MG63 (cell line): ENCODE measurements at places on chromosomes 12 and 14.

DNA sequence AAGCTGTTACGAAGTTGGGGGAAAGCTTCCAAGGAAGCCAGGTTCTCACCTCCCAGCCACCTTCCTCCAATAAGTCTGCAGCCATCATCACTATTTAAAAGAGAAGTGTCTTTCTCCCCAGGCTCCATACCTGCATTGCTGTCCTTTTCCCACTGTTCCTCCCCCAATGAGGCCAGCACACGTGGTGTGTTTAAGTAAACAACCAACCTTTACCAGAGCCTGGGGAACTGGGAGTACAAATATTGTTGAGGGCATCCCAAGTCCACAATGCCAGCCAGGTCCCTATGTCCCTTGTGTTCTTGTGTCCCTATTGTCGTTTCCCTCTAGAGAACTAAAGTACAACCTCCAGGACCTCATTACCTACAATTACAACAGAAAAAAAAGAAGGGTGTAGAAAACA, 49.2 kb upstream of the PNMA1 start:
- no peak for DNase-seq

- DNase-seq: no peak
These were observed 109.8 kb upstream of the FOXG1 start for GRCh38 chr14:28656704-28657255.

DNA sequence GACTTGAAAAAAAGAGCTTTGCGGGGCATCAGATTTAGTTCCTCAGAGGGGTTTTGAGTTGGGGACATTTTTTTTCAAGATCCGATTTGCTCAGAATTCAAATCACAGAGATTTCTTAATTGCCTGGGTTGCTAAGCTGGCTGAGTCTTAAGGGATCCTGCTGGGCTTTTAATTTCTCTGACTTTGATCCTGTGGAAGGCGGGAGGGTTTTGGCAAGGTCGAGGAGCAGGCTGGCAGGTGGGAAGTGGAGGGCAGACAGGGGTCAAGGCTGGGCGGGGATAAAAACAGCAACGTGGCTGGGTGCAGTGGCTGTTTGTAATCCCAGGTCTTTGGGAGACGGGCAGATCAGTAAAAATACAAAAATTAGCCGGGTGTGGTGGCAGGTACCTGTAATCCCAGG, 33.5 kb upstream of the CCDC63 start:
- DNase-seq: no peak

DNA sequence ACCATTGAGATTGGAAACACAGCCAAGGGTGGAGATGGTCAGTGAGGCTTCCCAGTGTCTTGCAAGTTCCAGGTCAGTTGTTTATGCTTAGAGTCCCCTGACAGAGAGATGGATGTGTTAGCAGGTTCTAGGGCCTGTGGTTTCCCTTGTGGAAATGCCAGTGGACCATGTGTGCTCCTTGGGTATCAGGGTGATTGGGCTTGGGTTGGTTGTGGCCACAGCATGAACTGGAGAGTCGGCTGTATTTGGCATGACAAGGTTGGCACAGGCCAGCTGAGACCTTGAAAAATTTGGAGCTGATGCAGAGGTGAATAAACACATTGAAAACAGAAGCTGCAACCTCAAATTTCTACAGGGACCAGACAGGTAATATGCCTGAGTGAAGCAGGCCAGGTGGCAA, 668.0 kb downstream of the DIO2 start:
- no peak for DNase-seq

GRCh38 chr12:131092901-131093603, 139.3 kb downstream of the ADGRD1 start:
- peak; percentile 48 for DNase-seq

GRCh38 chr14:23537351-23538049, 14.1 kb downstream of the ZFHX2 start:
- no peak for DNase-seq

DNA sequence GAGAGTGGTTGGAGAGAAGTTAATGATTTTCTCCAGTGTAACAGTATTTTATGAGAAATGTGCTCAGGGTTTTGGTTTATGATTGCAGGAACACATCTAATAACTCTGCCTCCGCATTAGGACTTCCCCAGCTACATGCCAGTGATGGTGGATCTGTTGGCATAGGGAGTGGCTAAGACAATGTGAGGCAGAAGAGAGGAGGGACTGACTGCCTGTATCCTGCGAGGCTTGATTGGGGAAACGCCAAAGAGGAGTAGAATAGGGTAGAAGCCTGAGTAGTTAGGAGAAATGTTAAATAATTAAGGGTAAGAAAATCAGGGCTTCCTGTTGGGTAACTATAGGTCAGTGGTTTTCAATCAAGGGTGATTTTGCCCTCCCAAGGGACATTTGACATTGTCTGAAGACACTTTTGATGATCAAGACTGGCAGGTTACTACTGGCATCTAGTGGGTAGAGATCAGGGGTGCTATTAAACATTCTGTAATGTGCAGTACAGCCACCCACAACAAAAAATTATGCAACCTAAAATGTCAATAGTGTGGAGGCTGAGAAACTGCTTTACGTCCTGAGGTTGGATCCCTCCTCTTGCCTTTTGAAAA, 12.8 kb downstream of the TDG start:
- DNase-seq: no peak

- DNase-seq: no peak
These were observed 14.8 kb upstream of the APOF start for GRCh38 chr12:56377310-56377988.

DNA sequence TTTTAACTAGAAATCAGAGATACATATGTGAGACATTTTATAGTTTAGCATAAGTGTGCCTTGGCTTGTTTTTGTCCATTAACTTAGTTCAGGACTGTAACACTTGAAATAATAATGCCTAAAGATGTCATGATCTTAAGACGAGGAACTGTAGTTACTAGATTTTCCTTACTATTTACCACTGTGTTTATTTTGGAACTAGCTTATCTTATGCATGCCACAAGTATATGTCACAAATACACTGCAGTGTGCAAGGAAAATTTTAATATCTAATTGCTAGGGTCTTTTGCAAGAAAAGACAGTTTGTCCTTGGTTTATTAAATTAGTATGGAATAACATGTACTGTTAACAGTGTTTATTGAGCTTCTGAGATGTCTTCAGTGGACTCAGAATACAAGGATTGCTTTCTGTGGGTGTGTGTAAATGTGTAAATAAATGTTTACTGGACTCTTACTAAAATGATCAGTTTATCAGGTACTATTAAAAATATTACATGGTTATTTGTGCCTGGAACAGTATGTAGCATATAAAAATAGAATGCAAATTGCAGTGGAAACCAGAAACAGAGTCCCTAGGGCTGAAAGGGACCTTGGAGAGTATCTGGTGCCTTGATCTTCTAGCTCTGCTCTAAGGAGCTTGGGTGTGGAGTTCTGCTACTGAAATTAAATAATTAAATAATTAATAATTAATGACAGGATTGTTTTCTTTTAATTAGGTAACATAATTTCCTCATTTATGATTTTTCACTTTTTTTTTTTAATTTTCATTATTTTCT, 58.1 kb downstream of the FGD4 start:
- no peak for DNase-seq

GRCh38 chr14:91249841-91250616, 5.5 kb upstream of the GPR68 start:
- no peak for DNase-seq

GRCh38 chr14:63891148-63891975, 38.6 kb downstream of the SYNE2 start:
- no peak for DNase-seq

DNA sequence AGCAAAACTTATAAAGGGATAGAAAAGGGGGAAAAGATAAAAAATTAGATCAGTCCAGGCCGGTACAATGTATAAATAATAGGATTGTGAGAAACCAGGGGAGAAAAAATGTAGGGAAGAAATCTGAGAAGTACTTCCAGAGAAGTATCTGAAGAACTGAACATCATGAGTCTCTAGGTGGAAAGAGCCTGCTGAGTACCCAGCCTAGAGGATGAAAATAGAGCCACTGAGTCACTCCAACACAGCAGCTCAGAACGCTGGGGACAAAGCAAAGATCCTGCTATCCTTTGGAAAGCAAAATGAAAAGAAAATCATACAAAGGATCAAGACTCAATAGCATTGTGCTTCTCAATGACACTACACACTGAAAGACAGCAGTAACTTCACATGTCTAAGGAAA, 138.0 kb downstream of the ANO6 start:
- DNase-seq: no peak

- no peak for DNase-seq
These were observed 91.7 kb upstream of the SEL1L start for GRCh38 chr14:81625343-81625742.

- no peak for DNase-seq
These were observed 22.5 kb upstream of the PGF start for GRCh38 chr14:74977901-74978385.

DNA sequence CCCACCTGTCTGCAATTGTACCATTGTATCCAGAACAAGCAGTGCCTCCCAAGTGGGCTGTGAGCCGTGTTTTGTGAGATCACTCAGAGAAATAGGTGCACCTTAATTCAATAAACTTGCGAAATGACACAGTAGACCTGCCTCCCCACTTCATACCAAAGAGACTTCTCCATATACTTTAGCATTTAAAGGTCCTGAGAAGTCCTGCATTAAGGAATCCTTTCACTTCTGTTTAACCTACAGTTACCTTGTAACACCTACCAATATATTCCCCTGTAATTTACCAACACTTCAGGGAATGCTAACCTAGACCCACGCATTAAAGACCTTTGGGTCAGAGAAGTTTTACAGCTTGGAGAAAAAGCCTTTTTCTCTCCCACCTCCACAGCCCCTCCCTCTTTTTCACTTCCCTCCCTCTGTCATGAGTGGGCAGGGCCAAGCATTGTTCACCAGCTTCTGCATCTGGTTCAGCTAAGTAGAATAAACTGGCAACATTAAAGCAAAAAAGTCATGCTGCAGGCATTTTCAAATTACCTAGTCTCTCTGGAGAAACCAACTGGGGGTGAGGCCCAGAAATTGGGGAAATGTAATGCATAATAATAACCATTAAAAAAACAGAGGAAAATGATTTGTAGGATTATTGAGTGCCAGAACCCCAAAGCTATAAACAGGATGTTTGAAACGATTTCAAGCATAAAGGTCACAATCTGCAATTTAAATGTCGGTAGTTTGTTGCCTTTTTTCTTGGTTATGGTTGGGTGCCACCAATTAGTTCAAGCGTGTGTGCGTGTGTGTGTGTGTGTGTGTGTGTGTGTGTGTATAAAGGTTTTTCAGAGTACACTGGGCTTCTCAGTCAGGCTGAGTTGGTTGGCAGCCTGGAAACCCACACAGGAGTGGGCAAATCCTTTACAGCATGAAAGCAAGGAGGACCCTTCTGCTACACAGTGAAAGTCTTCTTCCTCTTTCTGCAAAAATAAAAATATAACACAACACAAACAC, 13.7 kb upstream of the WSCD2 start:
- DNase-seq: no peak

DNA sequence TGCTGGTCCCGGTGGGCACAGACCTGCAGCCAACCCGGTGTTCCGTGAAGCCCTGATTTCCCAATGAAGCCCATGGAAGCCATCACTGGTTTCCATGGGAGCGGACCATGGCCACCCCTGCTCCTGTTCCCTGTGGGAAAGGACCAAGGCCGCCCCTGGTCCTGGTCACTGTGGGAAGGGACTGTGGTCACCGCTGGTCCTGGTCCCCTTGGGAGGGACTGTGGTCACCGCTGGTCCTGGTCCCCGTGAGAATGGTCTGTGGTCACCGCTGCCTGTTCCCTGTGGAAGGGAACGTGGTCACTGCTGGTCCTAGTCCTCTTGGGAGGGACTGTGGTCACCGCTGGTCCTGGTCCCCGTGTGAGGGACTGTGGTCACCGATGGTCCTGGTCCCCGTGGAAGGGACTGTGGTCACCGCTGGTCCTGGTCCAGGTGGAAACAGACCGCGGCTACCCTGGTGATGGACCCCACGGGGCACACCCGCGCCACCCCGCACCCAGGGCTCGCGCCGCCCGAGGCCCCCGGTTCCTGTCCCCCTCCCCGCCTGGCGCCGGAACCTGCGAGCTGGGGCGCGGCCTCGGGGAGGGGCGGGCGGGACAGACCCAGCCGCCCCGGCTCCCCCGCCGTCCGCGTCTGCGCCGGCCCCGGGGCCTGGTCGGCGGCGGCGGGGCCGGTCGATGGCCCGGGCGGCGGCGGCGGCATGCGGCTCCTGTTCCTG, at the start of gene GLT1D1:
Gene GLT1D1, plus strand, starts transcription at position 594 of the 715 bp plus-strand sequence. Its CDS starts 104 bp downstream, at position 698.
- DNase-seq: no peak

DNA sequence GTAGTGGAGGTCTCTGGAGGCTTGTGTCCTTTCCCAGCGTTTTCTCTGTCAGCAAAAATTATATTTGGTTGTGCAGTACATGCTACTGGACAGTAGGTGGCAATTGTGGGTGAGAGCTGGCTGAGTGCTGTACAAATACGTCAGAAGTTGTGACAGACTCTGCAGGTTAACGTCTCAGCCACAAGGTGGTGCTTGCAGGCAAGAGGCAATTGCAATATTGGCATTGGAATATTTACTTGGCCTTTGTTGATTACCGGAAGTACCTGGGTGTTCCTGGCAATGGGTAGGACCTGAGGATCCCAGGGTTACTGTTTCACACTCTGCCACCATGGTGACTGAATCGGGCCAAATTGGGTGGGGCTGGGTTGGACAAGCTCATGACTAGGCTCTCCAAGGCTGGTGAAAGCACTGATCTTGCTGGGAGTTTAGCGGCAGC, 333.9 kb upstream of the LMO3 start:
- DNase-seq: peak; percentile 58

GRCh38 chr14:94907626-94908261, 137.8 kb upstream of the GSC start:
- DNase-seq: peak; percentile 14

DNA sequence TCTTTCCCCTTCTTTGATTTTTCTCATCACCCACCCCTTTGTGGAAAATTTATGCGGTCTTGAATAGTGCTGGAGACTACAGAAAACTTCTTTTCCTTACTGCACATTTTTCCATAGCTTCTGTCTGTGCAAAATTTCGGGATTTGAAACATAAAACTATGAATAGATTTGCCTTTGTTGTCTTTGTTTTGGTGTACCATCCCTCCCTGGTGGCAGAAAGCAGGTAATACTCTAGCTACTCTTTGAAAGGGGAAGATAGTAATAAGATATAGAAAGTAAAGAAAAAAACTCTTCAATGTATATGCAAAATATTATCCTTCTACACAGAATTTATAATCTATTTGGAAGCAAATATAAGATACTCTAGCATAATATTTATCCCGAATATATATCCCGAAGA, 79.1 kb upstream of the LMO3 start:
- DNase-seq: no peak

DNA sequence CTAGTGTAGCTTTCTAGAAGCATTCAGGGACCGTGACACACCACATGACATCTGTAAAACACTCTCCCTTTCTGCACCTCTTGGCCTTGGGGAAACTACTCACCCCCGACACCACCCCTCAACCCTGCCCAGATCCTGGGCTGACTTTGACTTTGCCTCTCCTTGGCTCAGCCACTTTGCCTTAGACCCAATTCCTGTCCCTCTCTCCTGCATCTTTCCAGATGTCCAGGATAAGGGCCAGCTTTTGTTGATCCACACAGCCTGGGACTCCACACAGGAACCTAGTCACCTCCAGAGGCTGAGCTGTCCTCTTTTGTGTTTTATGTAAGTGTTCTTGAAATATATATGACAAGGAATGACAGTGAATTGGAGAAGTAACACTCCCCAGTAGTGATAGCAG, 153.7 kb upstream of the PLXNC1 start:
- no peak for DNase-seq

DNA sequence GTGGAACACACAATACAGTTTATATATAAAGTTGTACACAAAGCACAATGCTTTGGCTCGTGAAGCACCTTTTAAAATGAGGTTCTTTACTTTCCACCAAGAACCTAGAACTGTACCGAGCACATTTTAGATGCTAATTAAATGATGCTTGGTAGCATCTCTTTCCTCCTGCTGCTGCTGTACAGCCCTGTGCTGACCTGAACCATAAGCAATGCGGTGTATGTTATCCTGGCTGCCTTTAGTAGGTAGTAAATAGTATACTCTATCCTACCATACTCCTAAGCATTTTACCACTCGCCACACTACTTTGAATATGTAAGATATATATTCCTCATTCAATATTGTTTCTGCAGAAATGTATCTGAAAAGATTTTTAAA, 2.9 kb upstream of the RNASE8 start:
- DNase-seq: no peak
